ENCODE measurements at places on chromosomes 3 and 15.

GRCh38 chr3:179666436-179667035 lies 13.7 kb downstream of the USP13 start:
- DNase-seq: peak; percentile 98

DNA sequence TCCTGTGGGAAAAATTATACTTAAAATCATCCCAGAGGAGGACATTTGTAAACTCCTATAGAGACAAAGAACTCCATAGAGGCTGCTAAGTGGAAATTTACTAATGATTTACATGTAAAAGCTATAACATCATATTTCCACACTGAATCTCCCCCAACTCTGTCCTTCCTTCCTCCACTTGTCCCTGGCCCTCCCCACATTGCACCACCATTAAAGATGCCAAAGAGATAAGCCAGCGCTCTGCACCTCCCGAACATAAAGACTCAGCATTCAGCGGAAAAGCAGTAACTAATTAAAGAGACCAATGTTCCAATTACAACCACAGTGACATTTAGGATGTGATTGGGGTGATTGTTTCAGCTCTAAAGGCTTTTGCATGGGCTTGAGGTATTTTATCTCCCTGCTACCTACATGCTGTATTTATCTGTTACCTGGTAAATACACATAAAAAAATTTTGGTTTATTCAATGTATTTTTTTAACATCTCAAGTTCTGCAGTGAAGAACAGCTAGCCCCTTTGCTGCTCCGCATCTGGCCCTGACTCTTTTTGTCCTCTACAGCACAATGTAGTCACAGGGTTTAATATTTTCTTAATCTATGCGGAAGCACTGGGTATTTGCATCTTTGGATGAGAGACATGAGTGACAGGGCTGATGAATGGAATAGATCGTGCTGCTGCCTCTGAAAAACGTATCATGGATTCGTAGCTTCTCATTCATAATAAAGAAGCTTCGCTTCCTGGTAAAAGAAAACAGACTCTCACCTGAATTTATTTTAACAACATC lies 35.3 kb upstream of the B3GNT5 start:
- DNase-seq: no peak

DNA sequence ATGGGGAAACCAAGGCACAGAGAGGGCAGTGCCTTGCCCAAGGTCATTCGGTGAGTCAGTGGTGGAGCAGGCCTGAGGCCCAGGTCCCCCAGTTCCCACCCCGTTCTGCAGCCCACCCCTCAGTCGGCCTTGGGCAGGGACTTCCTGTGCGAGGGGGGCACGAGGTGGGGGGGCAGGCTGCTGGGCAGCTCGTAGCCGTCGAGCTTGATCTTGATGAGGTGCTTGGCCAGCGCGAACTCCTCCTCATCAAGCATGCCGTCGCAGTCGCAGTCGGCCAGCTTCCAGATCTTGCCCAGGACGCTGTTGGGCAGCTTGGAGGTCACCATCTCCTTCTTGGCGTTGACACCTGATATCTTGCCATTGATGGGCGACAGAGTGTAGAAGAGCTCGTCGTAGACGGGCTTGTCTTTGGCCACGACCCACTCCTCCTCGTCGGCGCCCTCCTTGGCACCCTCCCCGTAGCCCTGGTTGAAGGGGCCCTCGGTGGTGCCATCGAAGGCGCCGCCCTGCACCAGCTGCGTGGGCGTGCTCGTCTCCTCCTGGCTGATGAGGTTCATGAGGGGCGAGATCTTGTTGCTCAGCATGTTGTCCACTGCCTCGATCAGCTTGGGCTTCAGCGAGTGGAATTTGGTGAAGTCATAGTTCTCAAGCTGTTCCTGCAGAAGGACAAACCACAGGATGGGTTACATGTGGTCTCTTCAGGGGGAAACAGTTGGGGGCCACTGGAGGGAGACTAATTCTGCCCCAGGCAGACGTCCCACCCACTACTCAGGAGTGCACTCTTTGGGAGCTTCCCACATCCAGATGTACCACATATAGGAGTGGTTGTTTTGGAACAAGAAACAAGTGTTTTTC lies 6.9 kb upstream of the SPTBN5 start:
- DNase-seq: no peak

GRCh38 chr15:26883466-26883865 lies 16.6 kb downstream of the GABRA5 start:
- no peak for DNase-seq

- no peak for DNase-seq
Measured at GRCh38 chr3:187924651-187925050, 179.4 kb upstream of the BCL6 start.

- peak; percentile 97 for DNase-seq
Measured at GRCh38 chr3:179949412-179949811, 87.3 kb downstream of the PEX5L start.

- no peak for DNase-seq
Measured at GRCh38 chr3:72756900-72757299, 91.3 kb downstream of the SHQ1 start.

DNA sequence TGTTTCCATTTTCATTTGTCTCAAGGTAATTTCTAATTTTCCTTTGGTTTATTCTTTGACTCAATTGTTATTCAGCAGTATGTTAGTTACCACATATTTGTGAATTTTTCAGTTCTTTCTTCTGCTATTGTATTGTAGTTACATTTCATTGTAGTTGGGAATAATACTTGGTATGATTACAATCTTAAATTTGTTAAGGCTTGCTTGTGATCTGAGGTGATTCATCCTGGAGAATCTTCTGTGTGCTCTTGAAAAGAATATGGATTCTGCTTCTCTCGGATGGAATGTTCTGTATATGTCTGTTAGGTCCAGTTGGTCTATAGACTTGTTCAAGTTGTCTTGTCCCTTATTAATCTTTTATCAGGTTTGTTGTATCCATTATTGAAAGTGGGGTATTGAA lies 63.4 kb upstream of the VEPH1 start:
- DNase-seq: no peak

- no peak for DNase-seq
Measured at GRCh38 chr3:106119614-106120082, 250.8 kb upstream of the CBLB start.

DNA sequence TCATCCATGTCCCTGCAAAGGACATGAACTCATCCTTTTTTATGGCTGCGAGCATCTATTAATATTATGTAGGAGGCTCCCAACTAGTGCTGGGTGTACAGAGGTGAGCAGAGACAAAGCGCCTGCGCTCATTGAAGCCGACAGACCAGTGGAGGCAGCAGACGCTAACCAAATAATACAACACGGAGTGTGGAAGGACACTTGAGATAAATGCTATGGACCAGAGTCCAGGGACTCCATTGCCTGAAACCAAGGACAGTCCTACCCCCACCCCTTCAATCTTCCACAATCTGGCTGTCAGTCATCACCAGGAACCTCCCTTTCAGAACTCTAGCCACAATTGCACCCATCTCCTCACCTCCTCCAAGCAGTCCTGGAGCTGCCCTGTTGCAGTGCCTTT lies 41.5 kb downstream of the KLHL6 start:
- DNase-seq: no peak

DNA sequence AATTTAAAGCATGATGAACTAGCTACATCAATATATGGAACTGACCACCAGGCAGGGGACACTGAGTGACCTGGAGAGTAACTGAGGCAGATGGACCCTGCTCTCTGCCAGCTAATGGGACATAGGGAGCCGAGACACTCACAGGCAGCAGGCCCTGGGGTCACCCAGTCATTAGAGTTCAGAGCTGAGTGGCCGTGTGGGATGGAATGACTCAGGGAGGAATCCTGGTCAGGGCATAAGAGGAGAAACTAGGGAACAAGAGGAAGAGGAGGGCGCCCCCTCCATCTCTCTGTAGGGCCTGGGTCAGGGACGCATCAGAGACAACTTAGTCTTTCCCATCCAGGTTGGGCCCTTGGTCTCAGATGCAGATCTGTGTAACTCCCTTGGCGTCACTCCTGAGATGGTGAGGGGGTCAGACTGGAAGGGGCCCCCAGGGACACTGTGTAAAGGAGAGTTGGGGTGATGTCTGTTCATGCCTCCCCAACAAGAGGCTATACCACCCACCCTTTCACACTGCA lies 39.8 kb downstream of the CCDC12 start:
- no peak for DNase-seq

- DNase-seq: no peak
Measured at GRCh38 chr15:100877551-100877950, 2.1 kb upstream of the ALDH1A3 start.

- DNase-seq: no peak
Measured at GRCh38 chr3:12201813-12202212, 43.1 kb upstream of the TIMP4 start.

DNA sequence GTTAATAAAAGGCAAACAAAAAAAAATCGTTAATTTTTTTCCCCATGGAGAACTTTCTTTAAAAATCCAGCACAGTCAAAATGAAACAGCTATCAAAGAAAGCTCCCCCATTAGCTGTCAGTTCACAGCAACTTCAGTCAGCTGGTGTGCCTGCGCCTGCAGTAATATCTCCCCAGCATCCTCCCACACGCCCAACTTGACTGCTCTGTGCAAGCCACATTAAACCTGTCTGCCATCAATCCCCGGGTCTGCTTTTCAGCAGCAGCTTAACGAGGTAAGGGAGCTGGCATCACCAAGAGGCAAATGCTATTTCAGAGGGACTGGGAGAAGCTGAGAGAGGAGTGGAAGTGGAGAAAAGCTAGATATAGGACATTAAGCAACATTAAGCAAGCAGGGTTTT lies 337.5 kb downstream of the GAP43 start:
- DNase-seq: no peak

GRCh38 chr15:84839714-84840113 lies 22.6 kb downstream of the ALPK3 start:
- no peak for DNase-seq

DNA sequence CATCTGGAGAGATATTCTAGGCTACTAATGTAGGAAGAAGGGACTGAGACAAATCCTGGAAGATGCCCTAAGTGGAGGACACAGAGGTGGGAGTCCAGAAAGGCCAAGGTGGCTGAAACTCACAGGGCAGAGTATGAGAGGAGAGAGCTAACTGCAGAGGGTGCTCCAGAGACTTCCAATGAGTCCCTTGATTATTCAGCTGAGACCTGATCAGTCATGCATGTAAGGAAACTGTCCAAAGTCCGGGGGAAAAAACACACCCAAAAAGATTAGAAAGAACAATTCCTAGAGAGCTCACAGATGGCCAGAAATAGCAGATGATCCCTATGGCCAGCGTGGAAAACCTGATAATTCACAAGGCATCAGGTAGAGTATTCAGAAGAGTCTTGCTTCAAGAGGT lies 18.7 kb upstream of the FOXP1 start:
- no peak for DNase-seq

DNA sequence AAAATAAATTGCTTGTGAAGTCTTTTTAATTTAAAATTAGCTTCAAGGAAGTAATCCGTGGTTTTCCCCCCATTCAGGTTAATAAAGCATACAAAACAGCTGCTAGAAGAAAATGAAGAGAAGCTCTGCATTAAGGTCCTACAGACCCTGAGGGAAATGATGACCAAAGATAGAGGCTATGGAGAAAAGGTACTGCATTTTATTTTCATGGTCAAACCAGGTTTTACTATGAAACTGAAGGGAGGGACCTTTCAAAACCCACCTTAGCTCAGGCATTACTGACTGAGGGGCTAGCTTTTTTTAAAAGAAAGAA lies 218.5 kb downstream of the ITPR1 start:
- no peak for DNase-seq

GRCh38 chr3:661356-661755 lies 431.5 kb upstream of the CNTN6 start:
- DNase-seq: no peak

GRCh38 chr3:161163297-161163696 lies 57.8 kb upstream of the NMD3 start:
- no peak for DNase-seq

DNA sequence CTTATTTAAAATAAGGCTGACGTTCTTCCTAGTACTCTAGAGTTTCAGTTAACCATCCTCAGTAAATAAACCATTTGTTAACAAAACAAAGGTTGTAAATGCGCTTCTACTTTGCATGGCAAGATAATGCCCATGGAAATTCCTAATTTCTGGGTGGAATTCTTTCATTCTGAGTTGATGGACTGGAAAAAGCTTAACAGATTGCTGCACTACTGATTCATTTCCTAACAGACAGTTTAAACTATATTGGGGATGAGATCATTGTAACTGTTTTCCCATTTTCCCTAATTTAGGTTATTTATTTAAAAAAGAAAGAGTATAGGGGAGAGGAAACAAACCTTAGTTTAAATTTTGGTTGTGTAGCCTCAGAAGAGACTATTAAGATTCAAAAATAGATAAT lies 342.2 kb downstream of the NLGN1 start:
- no peak for DNase-seq

- peak; percentile 13 for DNase-seq
Measured at GRCh38 chr3:58034738-58035523, 26.7 kb downstream of the FLNB start.

- no peak for DNase-seq
Measured at GRCh38 chr3:25372167-25372566, 55.9 kb upstream of the RARB start.

DNA sequence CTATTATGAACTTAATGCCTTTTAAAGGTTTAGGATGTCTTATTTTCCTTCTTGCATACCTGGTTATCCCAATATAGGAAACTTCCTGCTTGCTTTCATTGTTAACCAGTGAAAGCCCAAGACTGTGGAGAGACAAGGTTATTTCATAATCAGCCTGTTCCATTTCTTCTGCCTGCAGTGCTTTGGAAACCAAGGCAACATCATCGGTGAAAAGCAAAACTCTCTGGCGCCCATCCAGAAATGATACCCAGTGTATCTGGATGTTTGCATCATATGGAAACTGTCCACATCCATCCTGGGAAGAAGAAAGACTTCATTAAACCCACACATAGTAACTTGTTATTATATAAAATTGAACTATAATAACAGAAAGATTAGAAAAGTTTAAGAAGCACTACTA lies 170.1 kb downstream of the VPS13C start:
- no peak for DNase-seq

- DNase-seq: no peak
Measured at GRCh38 chr3:139199421-139200010, 144.3 kb upstream of the MRPS22 start.

DNA sequence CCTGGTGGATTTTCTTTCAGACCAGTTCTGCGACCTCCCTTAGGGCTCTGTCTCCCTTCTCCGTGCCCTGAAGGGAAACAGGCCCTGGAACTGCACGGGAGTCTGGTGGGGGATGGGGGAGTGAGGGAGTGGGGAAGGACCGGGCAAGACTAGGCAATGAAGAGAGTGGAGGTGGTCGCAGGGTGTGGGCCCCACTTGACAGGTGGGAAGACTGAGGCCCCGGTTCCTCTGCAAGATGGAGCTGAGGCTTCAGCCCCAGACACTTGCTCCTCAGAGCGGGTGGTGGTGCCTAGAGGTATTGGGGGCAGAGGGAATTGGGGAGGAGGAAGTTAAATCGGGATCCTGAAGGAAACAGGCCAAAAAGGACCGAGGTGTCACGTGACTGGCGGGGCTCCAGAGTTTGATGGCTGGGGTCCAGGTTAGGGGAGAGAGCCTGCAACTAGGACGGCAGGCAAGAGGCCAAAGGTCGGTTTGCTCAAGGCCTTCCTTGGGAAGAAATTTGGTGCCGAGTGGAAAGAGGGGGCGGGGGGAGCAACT lies 597 bp upstream of the CAMK1 start:
- no peak for DNase-seq

Measured in NCI-H524 treated with DMSO at 0.1 percent for 48 hours (cell line).